Activated T-cell treated with anti-CD3 and anti-CD28 coated beads, Interleukin-2, amount 50 U/mL, for 48 hours (primary cell): ENCODE measurements at places on chromosomes 3 and 15.

DNA sequence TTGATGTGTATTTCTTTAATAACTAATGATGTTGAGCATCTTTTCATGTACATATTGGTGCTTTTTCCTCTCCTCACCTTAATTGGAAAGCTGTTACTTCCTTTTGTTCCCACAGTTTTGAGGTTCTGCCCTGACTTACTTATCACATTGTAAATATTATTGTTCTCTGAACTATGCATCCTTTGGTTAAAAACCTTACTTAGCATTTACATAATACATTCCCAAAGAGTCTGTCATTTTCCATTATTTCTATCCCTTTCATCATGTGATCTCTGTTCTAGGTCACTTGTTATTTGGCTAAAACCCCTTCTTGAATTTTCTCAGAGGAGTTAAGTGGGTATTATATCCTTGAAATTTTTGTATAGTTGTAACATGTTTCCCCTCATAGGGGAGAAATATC, 33.0 kb downstream of the SLC12A6 start:
- no peak for DNase-seq

GRCh38 chr15:91051248-91051647, 28.9 kb upstream of the VPS33B start:
- DNase-seq: no peak

DNA sequence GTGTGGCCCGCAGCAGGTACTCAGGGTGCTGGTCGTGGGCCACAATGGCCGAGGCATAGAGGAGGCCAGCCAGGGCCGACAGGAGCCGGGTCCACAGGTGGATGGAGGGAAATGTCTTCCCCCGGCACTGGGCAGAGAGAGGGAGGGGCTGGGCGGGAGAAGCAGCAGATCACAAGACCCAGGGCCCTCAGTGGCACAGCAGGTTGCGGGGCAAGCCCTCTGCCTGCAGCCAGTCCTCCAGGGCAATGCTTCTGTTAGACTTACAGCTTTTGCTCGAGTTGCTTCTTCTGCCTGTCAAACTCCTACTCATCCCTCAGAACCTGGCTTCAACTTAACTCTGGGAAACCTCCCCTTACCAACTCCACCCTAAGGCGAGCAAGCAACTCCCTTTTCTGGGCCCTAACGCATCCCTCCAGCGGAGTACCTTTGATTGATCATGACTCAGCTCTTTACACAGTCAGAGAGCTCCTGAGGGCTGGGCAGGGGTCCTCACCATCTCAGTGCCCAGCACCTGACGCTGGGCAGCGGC, 16.0 kb downstream of the TMEM44 start:
- no peak for DNase-seq

DNA sequence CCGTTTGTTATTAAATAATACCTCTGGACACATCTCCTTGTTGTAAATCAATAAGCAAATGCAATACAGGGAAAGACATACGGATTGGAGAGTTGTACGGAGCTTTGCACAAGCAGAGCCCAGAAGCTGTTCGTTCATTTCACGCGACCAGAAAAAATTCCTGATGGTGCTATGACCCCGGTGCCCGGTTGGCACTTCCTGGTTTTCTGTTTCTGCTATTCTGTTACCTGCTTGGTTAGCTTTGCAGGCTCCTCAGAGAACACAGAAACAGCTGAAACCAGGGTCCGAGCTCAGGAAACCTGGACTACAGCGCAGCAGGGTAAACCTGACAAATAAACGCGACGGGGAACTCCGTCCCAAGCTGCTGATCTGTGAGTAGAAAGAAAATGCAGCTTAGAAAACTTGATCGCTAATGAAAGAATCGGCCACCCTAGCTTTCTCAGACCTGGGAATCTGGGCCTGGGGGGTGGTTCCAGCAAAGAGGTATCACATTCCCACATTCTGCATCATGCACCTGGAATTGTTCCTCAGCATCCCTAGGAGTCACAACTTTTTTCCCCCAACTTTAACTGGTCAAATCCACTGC, 845 bp downstream of the CNTN3 start:
- no peak for DNase-seq

DNA sequence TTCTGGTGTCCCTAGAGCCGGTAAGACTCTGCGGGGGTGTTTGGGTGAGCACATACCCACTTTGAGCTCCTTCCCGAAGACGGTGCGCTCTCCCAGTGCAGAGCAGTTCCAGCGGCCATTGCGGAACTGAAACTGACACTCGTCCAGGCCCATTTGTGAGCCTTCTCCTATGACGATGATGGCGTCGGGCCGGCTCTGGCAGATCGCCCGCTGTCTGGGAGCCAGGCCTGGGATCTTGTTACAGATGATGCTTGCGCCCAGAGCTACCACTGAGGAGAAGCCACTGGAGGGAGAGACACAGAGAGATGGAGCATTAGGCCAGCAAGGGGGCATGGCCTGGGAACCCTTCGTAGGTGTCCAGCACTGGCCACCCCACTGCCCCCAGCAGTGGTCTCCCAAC, 5.0 kb downstream of the WNT7A start:
- no peak for DNase-seq

GRCh38 chr3:52361898-52362297, 45.8 kb downstream of the DNAH1 start:
- DNase-seq: no peak

- DNase-seq: no peak
These were observed 411 bp upstream of the EIF2B5 start for GRCh38 chr3:184134746-184135148.

DNA sequence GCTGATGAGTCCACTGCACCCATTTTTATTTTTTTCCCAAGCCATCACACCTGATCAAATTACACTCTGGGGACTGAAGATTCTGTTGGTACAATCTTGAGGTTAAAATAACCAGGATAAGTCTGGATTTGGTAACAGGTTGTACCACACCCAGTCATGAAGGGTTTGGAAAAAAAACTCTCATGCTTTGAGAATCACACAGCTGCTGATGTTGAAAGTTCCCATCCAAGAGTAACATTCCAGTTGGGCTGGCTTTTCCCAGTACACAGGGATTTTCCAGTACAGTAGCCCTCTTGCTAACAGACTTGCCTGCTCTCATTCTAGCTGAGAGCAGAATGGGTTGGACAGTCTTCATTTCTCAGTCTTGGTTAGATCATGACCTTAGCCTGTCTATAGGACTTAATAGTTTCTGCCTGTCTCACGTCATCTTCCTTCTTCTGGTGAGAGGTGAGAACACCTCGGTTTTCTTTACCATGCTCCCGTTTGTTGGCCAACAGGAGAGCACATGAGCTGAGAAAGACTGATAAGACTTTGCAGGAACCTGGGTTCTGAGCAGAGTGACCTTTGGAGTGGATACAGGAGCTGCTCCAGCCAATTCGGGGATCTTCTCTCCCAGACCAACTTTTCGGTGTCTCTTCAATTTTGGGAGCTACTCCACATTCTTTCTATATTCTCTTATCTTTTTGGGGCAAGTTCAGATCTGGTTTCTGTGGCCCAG, 300.1 kb upstream of the LYSMD4 start:
- DNase-seq: no peak

- DNase-seq: no peak
These were observed at the start of gene CLDN11 for GRCh38 chr3:170418422-170419398. Gene CLDN11 (plus strand): TSS chr3:170418868. CDS start chr3:170419067, 199 bp downstream.

DNA sequence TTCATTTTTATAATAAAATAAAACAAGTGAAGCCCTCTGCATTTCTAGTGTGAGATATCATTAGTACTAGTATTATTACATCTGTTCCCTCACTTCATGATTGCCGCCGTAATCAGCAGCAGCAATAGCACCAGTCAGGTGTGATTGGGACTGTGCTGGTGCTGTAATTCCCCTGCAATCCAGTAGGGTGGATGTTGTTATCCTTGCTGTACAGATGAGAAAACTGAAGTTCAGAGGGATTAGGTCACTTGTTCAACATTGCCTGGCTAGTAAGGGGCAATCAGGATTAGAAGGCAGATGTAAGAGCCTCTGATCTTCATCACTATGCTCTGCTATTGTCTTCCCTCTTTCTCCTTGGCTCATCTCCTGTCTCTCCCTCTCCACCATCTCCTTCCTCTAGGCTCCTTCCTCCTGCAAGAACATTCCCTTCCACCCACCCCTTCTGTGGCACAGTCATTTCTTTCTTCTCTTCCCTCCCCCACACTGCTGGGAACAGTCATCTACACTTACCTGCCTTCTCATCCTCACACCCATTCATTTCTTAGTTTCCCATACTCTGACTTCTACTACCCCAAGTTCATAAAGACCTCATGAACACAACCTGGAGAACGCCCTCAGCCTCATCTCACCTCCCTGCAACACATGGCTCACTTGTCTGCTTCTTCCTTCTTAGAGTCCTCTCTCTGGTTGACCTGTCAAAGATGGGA, 29.7 kb downstream of the CRYGS start:
- DNase-seq: peak; percentile 57

- no peak for DNase-seq
These were observed 45.1 kb downstream of the NOX5 start for GRCh38 chr15:69059557-69059943.

GRCh38 chr3:177449360-177450006, 252.2 kb upstream of the TBL1XR1 start:
- peak; percentile 26 for DNase-seq

DNA sequence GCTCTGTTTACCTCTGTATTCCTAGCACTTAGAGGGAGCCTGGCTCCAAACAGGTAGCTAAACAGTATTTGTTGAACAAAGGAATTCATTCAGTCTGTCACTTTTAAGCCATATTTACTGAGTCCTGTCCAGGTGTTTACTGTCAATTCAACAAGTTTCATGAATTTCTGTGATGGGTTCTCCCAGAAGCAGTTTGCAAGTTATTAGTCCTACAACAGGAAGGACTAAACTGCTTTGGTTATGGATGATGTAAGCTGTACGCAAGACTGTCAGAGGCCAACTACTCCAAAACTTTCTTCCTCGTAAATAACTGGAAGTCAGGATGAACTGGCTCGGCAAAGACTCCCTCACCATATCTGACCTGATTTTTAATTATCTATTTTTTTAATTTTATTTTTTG, 25.1 kb downstream of the STIMATE start:
- DNase-seq: no peak

DNA sequence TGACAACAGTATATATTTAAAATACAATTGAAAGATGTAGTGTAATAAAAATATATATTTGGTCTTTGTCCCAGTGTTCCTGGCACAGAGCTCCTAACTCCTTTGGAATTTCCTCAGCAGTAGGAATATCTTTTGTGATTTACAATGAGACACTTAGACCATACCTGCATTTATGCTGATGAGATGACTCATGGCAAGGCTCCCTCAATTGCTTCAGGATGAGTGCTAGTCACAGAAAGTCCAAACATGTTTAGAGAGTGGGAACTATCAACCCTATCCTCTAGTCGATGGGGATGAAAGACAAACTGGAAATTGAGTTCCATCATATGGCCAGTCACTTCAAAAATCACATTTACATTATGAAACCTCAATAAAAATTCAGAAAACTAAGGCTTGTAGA, 588.3 kb upstream of the LMCD1 start:
- no peak for DNase-seq

- no peak for DNase-seq
These were observed 279.3 kb upstream of the THBS1 start for GRCh38 chr15:39301589-39301999.

DNA sequence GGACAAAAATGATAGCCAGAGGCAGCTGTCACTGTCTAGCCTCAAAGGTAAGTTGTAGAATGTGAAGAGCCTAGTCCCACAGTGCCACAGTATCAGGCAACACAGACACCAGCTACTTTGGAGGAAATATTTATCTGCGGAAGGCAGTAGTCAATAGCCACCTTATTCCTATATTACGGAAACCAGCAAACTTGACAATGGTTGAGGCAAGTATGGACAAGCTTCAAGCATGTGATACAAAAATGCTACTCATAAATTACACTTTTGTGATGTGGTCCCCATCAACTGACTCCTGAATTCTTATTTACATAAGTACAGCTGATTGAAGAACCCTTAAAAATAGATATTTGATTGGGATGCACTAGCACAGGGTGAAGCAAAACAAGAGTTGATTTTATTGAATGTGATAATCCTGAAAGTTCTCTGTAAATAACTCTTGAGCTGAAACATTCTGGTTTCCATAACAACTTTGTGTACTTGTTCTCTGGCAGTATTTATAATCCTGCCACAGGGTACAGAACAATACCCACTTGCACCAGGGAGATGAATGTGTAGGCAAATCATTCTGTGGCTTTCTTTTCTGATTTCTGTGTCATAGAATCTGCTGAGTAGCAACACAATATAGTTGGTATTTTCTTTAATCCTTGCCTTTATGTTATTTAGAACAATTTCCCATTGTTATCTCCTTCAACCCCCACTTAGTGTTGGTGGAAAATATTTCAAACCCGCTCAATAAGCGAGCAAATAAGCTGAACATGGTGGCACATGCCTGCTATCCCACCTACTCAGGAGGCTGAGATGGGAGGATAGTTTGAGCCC, at the start of gene ANKUB1:
TSS of gene ANKUB1 (minus strand) at position 103 of the 819 bp plus-strand sequence. CDS start 188 bp downstream, outside the sequence.
- DNase-seq: no peak

- DNase-seq: no peak
These were observed 25.3 kb upstream of the TGFBR2 start for GRCh38 chr3:30581067-30581585.

DNA sequence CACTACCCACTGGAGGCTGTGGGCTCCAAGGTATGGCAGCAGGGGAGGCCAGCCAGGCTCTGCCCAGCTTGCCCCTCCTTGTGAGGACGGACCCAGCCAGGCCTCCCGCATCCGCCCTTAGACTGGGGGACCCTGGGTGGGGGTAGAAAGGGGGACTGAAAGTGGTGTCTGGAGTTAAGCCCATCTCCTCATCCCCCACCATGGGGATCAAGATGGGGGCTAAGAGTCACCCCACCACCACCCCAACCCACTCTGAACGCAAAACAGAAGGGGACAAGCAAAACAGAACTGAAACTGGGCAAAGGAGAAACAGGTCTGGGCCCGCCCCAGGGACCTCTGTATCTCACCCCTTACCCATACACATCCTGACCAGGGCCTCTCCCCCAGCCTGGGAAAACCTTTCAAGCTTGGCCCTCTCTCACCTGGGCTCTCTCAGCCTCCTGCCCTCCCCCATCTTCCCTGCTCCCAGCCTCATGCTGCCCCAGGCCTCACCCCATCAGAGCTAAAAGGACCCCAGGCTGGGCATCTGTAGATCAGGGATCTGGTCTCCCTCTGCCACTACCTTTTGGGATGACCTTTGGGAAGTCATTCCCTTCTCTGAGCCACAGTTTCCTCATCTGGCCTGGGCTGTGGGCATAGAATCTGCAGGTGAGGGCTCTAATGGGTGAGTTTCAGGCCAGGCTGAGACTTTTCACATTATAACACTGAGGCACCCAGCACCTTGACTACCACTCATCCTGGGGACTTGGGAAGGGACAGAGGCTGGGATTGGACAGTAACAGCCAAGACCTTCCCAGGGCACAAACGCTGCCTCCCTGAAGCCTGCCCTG, 30.0 kb upstream of the CYP11A1 start:
- no peak for DNase-seq

- peak; percentile 22 for DNase-seq
These were observed 56.6 kb downstream of the LSM3 start for GRCh38 chr3:14235003-14235911.

GRCh38 chr3:30970183-30970582, 75.7 kb upstream of the GADL1 start:
- no peak for DNase-seq

GRCh38 chr3:155605571-155605970, 139.3 kb downstream of the PLCH1 start:
- no peak for DNase-seq

- DNase-seq: no peak
These were observed 5.4 kb upstream of the TRIM59 start for GRCh38 chr3:160454995-160455394.
